Sigmoid colon (tissue), 7 donors: ENCODE measurements at places on chromosomes 1 and 21. TPM values are rescaled to one million over a fixed set of nuclear protein-coding genes. Genes with fewer than 3 reads are reported as not detected.

VSIG8 gene
- not detected for total RNA-seq

RSPH1 gene
- total RNA-seq, result 1.2 TPM

AMPD1 gene
- not detected for total RNA-seq

SH2D1B gene
- not detected for total RNA-seq

IVL gene
- total RNA-seq, result not detected

FAM167B gene
- 2.2 TPM for total RNA-seq

DNA sequence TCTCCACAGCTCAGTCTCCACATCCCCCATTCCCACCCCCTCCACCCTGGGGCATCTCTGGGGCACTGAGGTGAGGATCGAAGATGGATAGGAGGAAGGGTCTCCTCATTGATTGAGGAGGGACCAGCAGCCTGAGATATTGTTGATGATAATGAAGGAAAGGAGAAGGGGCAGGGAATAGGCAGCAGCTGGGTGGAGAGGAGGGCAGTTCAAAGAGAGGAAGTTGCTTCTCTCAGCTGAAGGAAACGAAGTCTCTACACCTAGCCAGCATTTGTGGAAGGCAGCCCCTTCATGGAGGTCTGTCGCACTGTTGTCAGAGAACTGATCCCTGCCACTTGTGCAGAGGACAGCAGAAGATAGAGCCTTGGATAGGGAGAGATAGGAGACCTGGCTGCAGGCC, 5.7 kb downstream of the KNCN start:
- H3K4me1 ChIP-seq, result peaks cover 15% of the 10 kb centered on the region
- no peak overlapping the region for H3K27ac ChIP-seq
- H3K27me3 ChIP-seq, result peaks cover 18% of the 10 kb centered on the region
- no peak overlapping the region for H3K4me3 ChIP-seq
- no peaks in the 10 kb centered on the region for H3K36me3 ChIP-seq

DNA sequence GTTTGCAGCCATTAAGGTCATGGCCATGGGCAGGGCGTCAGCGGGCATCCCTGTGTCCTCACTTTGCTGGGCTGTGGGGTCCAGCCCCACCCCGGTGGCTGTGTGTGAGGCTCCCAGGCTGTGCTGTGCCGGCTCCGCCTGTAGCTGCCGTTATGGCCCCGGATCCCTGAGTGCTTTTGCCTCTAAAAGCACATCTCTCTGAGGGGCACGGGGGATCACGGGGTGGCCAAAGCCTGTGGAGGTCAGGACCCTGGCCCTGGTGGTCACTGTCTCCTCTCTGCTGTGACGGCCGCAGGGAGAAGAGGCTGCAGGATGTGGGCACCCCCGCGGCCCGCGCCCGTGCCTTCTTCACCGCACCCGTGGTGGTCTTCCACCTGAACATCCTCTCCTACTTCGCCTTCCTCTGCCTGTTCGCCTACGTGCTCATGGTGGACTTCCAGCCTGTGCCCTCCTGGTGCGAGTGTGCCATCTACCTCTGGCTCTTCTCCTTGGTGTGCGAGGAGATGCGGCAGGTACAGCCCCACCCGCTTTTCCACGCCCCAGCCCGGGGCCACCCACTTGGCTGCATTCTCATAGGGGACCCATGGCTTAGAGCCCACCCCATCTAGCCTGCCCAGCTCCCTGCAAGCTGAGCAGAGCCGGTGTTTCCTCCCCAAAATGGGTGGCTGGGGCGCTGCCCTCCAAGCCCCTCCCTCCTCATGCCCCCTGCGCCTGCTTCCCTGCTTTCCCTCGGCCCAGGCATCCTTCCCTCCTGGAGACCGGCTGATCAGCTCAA, 48.2 kb downstream of the TRPM2 start:
- no peak for DNase-seq
- no peaks in the 10 kb centered on the region for H3K36me3 ChIP-seq
- peaks cover 11% of the 10 kb centered on the region for H3K27me3 ChIP-seq
- H3K27ac ChIP-seq, result no peak overlapping the region
- no peak overlapping the region for H3K4me3 ChIP-seq
- no peaks in the 10 kb centered on the region for H3K4me1 ChIP-seq

GRCh38 chr1:151478923-151479322, 19.6 kb upstream of the POGZ start:
- no peaks in the 10 kb centered on the region for H3K27me3 ChIP-seq
- no peak overlapping the region for H3K4me3 ChIP-seq
- peaks cover 9% of the 10 kb centered on the region for H3K4me1 ChIP-seq
- no peak for DNase-seq
- no peaks in the 10 kb centered on the region for H3K36me3 ChIP-seq

- DNase-seq, result no peak
- no peaks in the 10 kb centered on the region for H3K36me3 ChIP-seq
- no peaks in the 10 kb centered on the region for H3K27me3 ChIP-seq
- no peak overlapping the region for H3K27ac ChIP-seq
- no peak overlapping the region for H3K4me3 ChIP-seq
- no peaks in the 10 kb centered on the region for H3K4me1 ChIP-seq
Measured at GRCh38 chr21:35586305-35586704, 474.0 kb downstream of the SETD4 start.

- H3K27me3 ChIP-seq, result no peaks in the 10 kb centered on the region
- H3K27ac ChIP-seq, result no peak overlapping the region
- no peaks in the 10 kb centered on the region for H3K36me3 ChIP-seq
- H3K4me1 ChIP-seq, result no peaks in the 10 kb centered on the region
- no peak for DNase-seq
Measured at GRCh38 chr1:214310010-214310409, 29.1 kb downstream of the SMYD2 start.

GRCh38 chr1:63705078-63705477, 68.7 kb upstream of the ROR1 start:
- H3K27ac ChIP-seq, result no peak overlapping the region
- peaks cover 15% of the 10 kb centered on the region for H3K4me1 ChIP-seq
- peak; percentile 38 for DNase-seq
- H3K4me3 ChIP-seq, result no peak overlapping the region
- no peaks in the 10 kb centered on the region for H3K36me3 ChIP-seq

DNA sequence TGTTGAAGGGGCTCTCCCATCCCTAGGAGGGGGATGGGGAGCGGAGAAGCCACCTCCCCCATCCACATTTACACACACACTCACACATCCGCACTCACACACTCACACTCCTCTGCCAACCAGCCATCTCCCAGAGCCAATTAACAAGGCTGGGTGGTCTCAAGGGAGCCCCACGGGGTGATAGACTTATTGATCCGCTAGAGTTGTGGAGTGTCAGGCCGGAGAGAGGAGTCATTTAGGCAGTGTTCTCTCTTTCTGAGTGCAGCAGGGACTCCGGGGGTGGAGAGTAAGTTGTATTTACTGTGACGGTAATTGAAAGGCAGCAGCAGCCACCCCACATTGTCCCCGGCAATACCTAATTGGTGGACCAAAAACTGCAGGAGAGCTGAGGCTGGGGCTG, 61.6 kb downstream of the KLHDC7A start:
- no peaks in the 10 kb centered on the region for H3K4me1 ChIP-seq
- no peaks in the 10 kb centered on the region for H3K36me3 ChIP-seq
- no peak overlapping the region for H3K27ac ChIP-seq
- no peak overlapping the region for H3K4me3 ChIP-seq
- DNase-seq, result no peak
- H3K27me3 ChIP-seq, result peaks cover 14% of the 10 kb centered on the region

GRCh38 chr1:62333441-62333840, 14.2 kb upstream of the KANK4 start:
- no peaks in the 10 kb centered on the region for H3K36me3 ChIP-seq
- H3K4me3 ChIP-seq, result no peak overlapping the region
- no peaks in the 10 kb centered on the region for H3K27me3 ChIP-seq
- no peak for DNase-seq
- H3K4me1 ChIP-seq, result no peaks in the 10 kb centered on the region

- no peaks in the 10 kb centered on the region for H3K4me1 ChIP-seq
- no peaks in the 10 kb centered on the region for H3K36me3 ChIP-seq
- no peak overlapping the region for H3K4me3 ChIP-seq
- DNase-seq, result no peak
- peaks cover 6% of the 10 kb centered on the region for H3K27me3 ChIP-seq
Measured at GRCh38 chr1:60068393-60069045, 5.1 kb downstream of the C1orf87 start.

GRCh38 chr1:84598418-84598817, 24.2 kb upstream of the CTBS start:
- H3K36me3 ChIP-seq, result no peaks in the 10 kb centered on the region
- DNase-seq, result no peak
- peak overlapping the region; percentile 63 for H3K27ac ChIP-seq
- no peaks in the 10 kb centered on the region for H3K4me1 ChIP-seq
- no peak overlapping the region for H3K4me3 ChIP-seq
- H3K27me3 ChIP-seq, result no peaks in the 10 kb centered on the region
